ENCODE measurements at places on chromosomes 3 and 15. TPM values are rescaled to one million over a fixed set of nuclear protein-coding genes. Genes with fewer than 3 reads are reported as not detected.

SLC22A14 gene
- total RNA-seq: 0.21 TPM

CNTN3 gene
- not detected for total RNA-seq

BOC gene
- total RNA-seq: 0.19 TPM

ACTRT3 gene
- 0.26 TPM for total RNA-seq

GRCh38 chr15:40118473-40118872, 9.8 kb upstream of the BMF start:
- DNase-seq: no peak
- H3K4me1 ChIP-seq: peaks cover 26% of the 10 kb centered on the region
- H3K36me3 ChIP-seq: peaks cover 2% of the 10 kb centered on the region
- H3K27me3 ChIP-seq: no peaks in the 10 kb centered on the region

DNA sequence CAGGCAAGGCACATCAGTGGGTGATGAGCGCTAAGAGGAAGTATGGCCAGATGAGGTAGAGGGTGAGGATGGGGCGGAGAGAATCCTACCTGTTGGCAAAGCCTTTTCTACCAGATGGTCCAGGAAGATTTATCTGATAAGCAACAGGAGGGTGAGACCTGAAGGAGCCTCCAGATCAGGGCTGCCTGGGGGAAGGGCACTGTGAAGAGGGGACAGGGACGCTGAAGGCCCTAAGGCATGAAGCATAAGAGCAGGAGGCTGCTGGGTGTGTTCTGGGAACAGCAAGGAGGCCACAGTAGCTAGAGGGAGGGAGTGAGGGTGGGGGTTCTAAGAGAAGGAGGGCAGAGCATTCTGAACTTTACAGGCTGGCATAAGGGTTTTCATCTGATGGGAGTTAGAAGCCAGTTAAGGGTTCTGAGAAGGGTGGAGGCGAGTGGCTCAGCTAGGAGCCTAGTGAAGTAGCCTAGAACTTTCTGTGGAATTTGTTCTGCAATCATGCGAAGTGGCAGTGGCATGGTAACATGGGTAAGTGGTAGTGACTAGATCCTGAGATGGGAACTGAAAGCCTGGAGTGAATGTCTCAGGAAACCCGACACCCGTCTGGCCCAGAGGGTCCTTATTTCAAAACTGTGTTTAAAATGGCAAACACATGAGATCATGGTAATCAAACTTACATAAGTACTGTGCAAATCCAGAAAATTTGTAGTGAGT, 29.9 kb downstream of the CGNL1 start:
- H3K36me3 ChIP-seq: no peaks in the 10 kb centered on the region
- peaks cover 20% of the 10 kb centered on the region for H3K27me3 ChIP-seq
- H3K27ac ChIP-seq: no peak overlapping the region
- no peak for DNase-seq
- no peaks in the 10 kb centered on the region for H3K4me1 ChIP-seq
- H3K4me3 ChIP-seq: no peak overlapping the region

- no peaks in the 10 kb centered on the region for H3K4me1 ChIP-seq
- H3K27me3 ChIP-seq: no peaks in the 10 kb centered on the region
- H3K4me3 ChIP-seq: no peak overlapping the region
- no peak overlapping the region for H3K27ac ChIP-seq
- DNase-seq: no peak
- no peaks in the 10 kb centered on the region for H3K36me3 ChIP-seq
Measured at GRCh38 chr3:98058244-98058960, 23.3 kb upstream of the GABRR3 start.

DNA sequence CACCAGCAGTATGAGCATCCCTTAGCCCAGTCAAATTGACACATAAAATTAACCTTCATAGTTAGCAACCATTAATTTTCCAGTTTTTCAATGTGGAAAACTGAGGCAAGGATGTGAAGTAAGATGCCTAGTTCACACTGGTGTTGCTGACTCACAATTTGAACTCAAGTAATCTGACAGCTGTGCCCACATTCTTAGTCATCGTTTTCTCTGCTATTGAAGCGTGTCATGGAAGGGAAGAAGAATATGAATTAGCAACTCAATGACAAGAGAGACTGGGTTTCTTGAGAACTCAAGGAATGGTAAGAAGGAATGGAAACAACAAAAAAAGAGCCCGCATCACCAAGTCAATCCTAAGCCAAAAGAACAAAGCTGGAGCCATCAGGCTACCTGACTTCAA, 261.4 kb downstream of the EPHA3 start:
- no peaks in the 10 kb centered on the region for H3K4me1 ChIP-seq
- H3K36me3 ChIP-seq: no peaks in the 10 kb centered on the region
- H3K27me3 ChIP-seq: no peaks in the 10 kb centered on the region
- DNase-seq: no peak
- no peak overlapping the region for H3K27ac ChIP-seq

GRCh38 chr3:71064956-71065763, 518.4 kb downstream of the FOXP1 start:
- H3K4me3 ChIP-seq: peak overlapping the region; percentile 79
- no peaks in the 10 kb centered on the region for H3K36me3 ChIP-seq
- peak; percentile 67 for DNase-seq
- peaks cover 47% of the 10 kb centered on the region for H3K4me1 ChIP-seq

DNA sequence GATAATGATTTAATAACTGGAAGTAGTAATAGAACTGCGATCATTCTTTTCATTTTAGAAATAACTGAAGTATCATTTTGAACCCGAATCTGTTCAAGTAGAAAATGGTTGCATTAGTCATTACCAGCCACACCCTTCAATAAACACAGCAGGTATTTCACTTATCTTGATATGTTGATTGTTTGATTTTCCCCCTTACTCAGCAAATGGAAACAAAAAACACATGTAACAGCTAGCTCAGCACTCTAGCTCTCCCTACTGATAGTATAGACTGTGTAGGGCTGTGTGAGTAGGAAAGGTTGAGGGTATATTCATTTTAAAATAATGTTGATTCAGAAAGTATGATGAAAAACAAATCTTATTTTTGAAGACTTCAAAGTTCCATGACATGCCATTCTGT, 1.1 kb upstream of the GPR149 start:
- no peak overlapping the region for H3K4me3 ChIP-seq
- no peaks in the 10 kb centered on the region for H3K36me3 ChIP-seq
- DNase-seq: no peak
- no peaks in the 10 kb centered on the region for H3K4me1 ChIP-seq

- H3K36me3 ChIP-seq: peaks cover 24% of the 10 kb centered on the region
- DNase-seq: peak; percentile 62
- H3K27ac ChIP-seq: peak overlapping the region; percentile 98
- H3K4me3 ChIP-seq: peak overlapping the region; percentile 91
Measured at GRCh38 chr3:42600958-42601675, 631 bp downstream of the NKTR start.

DNA sequence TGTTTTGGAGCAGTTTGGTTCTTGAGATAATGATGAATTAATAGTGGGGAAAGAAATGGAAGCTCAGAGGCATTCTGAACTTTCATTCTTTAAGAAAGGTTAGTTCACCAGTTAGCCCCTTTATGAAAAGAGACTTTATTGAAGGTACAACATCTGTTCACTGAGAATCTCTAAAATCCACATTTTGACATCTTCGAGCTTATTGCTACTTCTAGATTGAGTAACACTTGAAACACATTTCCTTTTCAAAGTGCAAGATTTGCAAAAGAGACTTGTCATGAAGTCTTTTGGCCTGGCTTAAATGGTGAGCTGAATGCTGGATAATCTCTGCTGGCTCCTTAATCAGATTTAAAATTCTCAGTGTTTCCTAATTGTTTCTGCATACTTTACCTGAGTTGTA, 42.3 kb downstream of the RAB8B start:
- H3K4me3 ChIP-seq: peak overlapping the region; percentile 50
- no peak for DNase-seq
- H3K36me3 ChIP-seq: peaks cover 2% of the 10 kb centered on the region
- H3K27me3 ChIP-seq: no peaks in the 10 kb centered on the region
- H3K27ac ChIP-seq: peak overlapping the region; percentile 97

GRCh38 chr3:172853005-172853404, 102.5 kb downstream of the ECT2 start:
- H3K27ac ChIP-seq: no peak overlapping the region
- no peak for DNase-seq
- no peaks in the 10 kb centered on the region for H3K4me1 ChIP-seq
- no peak overlapping the region for H3K4me3 ChIP-seq

- H3K4me3 ChIP-seq: peak overlapping the region; percentile 57
- H3K27ac ChIP-seq: peak overlapping the region; percentile 58
- peak; percentile 12 for DNase-seq
- peaks cover 53% of the 10 kb centered on the region for H3K4me1 ChIP-seq
- peaks cover 18% of the 10 kb centered on the region for H3K36me3 ChIP-seq
- H3K27me3 ChIP-seq: no peaks in the 10 kb centered on the region
Measured at GRCh38 chr3:120344349-120344748, 4.8 kb downstream of the LRRC58 start.

DNA sequence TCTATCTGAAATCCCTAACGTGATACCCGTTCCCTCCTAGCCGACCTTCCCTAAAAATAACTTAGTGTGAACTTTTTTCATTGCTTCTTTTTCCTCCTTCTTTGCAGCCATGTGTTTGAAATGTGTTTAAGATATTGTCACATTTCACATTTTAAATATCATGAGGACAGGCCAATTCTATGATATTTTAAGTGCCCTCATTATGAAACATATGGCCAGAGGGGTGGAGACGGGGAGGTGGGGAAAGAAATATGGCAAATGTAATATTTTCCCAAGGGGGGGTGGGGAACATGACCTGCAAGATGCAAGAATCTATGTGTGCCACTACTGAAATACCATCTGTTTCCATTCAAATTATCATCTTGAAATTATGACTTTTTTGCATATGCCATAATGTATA, 1039.2 kb downstream of the AGBL1 start:
- no peak overlapping the region for H3K27ac ChIP-seq
- no peaks in the 10 kb centered on the region for H3K27me3 ChIP-seq
- H3K4me3 ChIP-seq: no peak overlapping the region
- no peak for DNase-seq
- no peaks in the 10 kb centered on the region for H3K36me3 ChIP-seq
- H3K4me1 ChIP-seq: no peaks in the 10 kb centered on the region

DNA sequence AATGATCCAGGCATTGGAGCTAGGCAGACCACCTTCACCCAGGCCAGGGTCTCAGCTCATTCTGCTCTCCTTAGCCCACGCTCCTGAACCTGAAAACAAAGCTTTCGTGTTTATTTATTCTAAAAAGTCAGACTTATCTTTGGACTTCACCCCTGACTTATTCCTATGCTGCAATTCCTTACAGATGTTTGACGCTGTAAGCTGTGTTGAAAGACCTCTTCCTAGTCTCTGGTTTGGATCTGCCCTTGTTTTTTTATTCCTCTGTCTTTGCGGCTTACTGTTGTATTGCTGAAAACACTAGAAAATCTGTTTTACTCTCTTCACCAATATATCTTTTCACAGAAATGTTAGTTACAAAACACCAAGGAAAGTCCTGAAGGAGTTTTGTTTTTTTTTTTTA, 40.5 kb upstream of the LDHAL6B start:
- no peak overlapping the region for H3K4me3 ChIP-seq
- peak overlapping the region; percentile 4 for H3K27ac ChIP-seq
- peaks cover 11% of the 10 kb centered on the region for H3K4me1 ChIP-seq
- no peaks in the 10 kb centered on the region for H3K36me3 ChIP-seq
- DNase-seq: no peak
- no peaks in the 10 kb centered on the region for H3K27me3 ChIP-seq

DNA sequence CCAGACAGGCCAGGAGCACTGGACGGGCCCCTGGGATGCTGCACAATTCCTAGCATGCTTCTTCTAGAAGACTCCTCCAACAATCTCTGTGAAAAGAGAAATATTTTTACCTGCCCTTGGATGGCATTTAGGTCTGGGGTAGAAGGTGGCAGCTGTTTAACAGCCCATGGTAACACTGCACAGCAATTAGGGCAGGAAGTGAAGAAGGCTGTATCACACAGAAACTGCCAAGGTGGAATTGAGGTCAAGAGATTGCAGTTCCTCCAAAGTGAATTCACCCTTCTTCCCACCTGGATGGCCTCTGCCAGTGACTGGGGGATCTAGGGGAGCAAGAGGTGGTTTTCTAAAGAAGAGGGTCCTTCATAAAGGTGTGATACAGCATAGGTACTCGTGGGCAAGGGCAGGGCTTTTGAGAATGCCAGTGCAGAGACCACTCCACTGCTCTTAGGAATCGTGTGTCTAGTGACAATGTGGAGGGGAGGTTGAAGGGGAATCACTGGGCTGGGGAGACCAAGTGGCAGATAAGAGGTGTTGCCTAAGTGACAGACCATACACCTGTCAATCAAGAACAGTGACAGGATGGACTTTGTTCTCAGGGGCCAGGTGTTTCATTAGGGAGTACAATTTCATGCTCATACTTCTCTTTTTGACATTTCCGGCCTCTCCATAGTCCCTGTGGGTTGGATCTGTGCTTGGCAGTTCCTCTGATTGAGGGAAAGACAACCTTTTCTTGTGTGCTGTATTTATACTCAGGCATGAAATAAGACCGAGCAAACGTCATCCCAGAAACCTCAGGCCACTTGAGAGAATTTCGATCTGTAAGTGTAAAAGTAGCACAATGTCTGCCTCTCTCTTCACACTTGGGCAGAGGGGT, 83.5 kb upstream of the BCL6 start:
- peaks cover 2% of the 10 kb centered on the region for H3K36me3 ChIP-seq
- H3K4me1 ChIP-seq: peaks cover 50% of the 10 kb centered on the region
- no peak overlapping the region for H3K4me3 ChIP-seq
- no peak for DNase-seq
- H3K27ac ChIP-seq: no peak overlapping the region

Measured in activated T-cell treated with anti-CD3 and anti-CD28 coated beads, Interleukin-2, amount 50 U/mL, for 72 hours (primary cell).